Trophoblast cell (in vitro differentiated cells and primary cell): ENCODE measurements at places on chromosomes 7 and 10.

DNA sequence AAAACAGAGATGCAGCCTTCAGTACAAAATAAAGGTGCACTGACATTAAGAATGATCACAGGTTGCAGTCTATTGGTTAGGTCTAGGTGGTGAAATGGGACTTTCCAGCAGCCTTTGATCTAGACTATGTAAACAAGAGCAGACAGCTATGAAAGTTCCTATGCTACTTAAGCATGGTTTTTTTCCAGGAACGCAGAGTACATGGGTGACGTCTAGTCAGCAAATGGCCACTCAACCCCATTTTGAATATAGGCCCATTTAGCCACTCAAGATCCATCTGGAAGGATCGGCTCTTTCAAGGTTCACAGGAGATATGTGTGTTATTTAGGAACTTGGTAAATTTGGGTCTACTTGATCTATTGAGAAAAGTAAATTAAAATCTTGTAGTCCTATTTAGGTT, 1424.6 kb upstream of the LRRTM3 start:
- H3K4me1 ChIP-seq = no peaks in the 10 kb centered on the region
- no peaks in the 10 kb centered on the region for H3K36me3 ChIP-seq
- no peak overlapping the region for H3K27ac ChIP-seq
- no peak overlapping the region for H3K4me3 ChIP-seq
- no peaks in the 10 kb centered on the region for H3K27me3 ChIP-seq
- DNase-seq = no peak

DNA sequence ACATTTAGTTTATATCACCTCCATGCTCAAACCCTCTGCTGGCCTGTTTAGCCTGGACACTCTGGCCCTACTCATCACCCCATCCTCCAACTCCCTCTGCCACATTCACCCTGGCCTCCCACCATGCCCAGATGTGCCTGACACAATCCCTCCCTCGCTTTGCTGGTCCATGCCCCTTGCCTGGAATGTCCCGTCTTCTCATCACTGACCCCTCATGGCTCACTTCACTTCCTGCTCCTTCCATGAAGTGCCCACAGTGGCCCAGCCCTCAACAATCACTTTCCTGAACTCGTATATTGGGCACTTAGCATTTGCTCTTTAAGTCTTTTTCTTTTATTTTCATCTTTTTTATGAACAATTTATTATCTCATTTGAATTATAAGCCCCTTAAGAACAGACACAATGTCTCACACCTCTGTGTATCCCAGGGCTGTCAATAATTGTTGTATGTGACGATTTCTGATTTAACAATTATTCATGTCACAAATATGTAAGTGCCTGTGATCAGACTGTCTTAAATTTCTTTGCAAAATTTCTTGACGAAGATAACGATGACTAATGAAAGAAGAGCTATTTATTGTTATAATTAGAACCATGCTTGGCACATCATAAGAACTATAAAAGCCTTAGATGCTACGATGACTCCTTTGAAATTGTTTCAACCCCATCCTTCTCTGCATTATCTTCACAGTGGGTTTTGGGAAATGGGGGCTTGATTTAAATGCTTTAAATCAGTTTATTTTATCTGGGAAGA, 209.9 kb upstream of the YAE1 start:
- H3K36me3 ChIP-seq = no peaks in the 10 kb centered on the region
- H3K4me1 ChIP-seq = no peaks in the 10 kb centered on the region
- no peak overlapping the region for H3K4me3 ChIP-seq
- H3K27me3 ChIP-seq = no peaks in the 10 kb centered on the region
- no peak for DNase-seq

GRCh38 chr7:18455606-18456005, 39.9 kb upstream of the HDAC9 start:
- H3K27me3 ChIP-seq = no peaks in the 10 kb centered on the region
- no peak for DNase-seq
- H3K4me3 ChIP-seq = no peak overlapping the region

GRCh38 chr10:112531421-112531820, 84.4 kb downstream of the VTI1A start:
- H3K27ac ChIP-seq = no peak overlapping the region
- no peak for DNase-seq
- H3K27me3 ChIP-seq = no peaks in the 10 kb centered on the region
- no peaks in the 10 kb centered on the region for H3K36me3 ChIP-seq
- H3K4me3 ChIP-seq = no peak overlapping the region

DNA sequence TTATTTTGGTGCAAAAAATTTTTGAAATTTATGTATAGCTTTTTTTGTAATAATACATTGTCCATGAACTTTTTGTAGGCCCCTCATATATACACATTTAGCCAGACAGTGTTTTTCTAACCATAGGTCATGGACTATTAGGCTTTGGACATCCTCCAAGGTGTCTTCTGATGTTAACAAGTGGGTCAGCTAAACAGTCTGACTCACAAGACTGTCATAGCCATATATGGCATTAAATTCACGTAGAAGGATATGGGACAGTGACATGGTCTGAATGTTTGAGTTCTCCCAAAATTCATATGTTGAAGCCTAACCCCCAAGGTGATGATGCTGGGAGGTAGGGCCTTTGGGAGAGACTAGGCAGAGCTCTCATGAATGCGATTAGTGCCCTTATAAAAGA, 14.0 kb upstream of the NUB1 start:
- no peak for DNase-seq
- no peaks in the 10 kb centered on the region for H3K27me3 ChIP-seq
- no peak overlapping the region for H3K27ac ChIP-seq
- no peaks in the 10 kb centered on the region for H3K36me3 ChIP-seq
- H3K4me3 ChIP-seq = no peak overlapping the region

DNA sequence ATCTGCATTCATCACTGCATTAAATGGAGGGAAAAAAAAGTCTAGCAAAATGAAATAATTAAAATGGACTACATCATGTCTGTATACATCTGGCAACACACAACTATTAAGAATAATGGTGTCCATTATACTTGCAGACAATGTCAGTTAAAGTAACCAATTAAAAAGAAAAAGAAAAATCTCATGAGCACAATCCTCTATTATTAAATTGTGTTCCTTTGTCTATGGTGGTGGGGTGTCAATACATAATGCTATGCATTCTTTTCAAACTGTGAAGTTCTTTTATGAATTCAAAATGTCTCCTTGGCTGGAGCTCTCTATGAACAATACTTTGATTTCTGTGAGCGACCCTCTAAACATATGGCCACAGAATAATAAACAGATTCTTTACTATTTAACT, 63.5 kb downstream of the NRP1 start:
- H3K27ac ChIP-seq = no peak overlapping the region
- no peaks in the 10 kb centered on the region for H3K27me3 ChIP-seq

DNA sequence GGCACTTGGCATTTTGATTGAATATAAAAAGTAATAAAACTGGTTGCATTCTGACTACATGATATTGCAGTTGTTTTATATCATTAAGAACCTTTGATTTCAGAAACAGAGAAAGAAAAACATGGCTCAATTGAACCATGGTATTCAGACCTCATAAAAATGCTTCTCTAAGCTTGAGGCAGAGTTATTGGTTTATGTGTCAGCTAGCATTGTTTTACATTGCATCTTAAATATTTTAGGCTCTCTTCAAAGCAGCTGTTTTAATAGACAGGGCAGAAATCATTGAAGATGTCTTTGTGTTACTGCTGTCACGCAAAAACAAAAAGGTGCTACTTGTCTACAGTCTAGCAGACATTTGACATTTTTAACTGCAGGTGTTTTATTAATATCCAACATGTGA, 299.2 kb downstream of the EXOC4 start:
- no peaks in the 10 kb centered on the region for H3K36me3 ChIP-seq
- H3K27ac ChIP-seq = no peak overlapping the region
- no peak overlapping the region for H3K4me3 ChIP-seq
- no peak for DNase-seq
- H3K27me3 ChIP-seq = no peaks in the 10 kb centered on the region
- H3K4me1 ChIP-seq = no peaks in the 10 kb centered on the region

- peaks cover 22% of the 10 kb centered on the region for H3K4me1 ChIP-seq
- H3K36me3 ChIP-seq = no peaks in the 10 kb centered on the region
- H3K4me3 ChIP-seq = no peak overlapping the region
- no peak for DNase-seq
- peaks cover 58% of the 10 kb centered on the region for H3K27me3 ChIP-seq
Observed at GRCh38 chr7:19107356-19108146, 9.9 kb downstream of the TWIST1 start.

GRCh38 chr10:131569851-131570715, 258.6 kb upstream of the TCERG1L start:
- no peak for DNase-seq
- no peak overlapping the region for H3K4me3 ChIP-seq
- no peaks in the 10 kb centered on the region for H3K27me3 ChIP-seq

DNA sequence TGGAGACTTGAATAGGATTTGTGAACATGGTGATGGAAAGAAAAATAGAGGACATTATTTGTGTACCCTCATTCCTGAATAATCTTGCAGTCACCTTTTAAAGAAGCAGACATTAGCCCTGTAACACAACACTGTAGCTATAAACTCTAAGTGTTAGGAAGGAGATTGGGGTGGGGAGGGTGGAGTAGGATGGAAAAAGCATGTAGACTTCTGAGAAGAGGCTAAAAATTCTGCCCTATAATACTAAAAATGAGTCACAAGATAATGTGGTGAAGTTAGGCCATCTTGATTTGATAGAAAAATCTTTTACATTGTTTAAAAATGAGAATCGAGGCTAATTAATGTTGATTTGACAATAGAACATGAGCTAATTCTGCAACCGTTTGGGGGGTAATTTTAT, 128.8 kb downstream of the LCOR start:
- no peak for DNase-seq
- no peaks in the 10 kb centered on the region for H3K36me3 ChIP-seq
- no peak overlapping the region for H3K27ac ChIP-seq
- no peaks in the 10 kb centered on the region for H3K27me3 ChIP-seq

DNA sequence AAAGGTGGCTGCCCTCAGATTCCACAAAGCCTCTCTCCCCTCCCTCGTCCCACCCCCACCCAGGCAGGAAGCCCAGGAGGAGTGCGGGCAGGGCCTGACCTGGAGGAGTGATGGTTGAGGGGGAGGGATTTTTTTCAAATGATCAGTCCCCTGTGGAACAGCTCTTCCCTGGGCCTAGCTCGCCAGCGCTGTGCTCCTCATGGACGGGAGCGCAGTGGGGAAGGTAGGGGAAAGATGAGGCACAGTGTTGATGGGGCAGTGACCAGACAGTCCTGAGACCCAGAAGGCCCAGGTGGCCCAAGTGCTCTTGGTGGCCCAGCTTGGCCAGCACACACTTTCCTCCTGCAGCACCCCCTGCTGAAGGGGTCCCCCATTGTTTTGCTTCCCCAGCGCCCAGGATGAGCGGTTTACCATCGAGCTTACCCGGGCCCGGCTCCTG, 8.5 kb downstream of the SAP25 start:
- H3K27me3 ChIP-seq = peaks cover 8% of the 10 kb centered on the region
- H3K4me3 ChIP-seq = no peak overlapping the region
- DNase-seq = peak; percentile 63
- peaks cover 19% of the 10 kb centered on the region for H3K4me1 ChIP-seq
- H3K27ac ChIP-seq = no peak overlapping the region

- no peaks in the 10 kb centered on the region for H3K27me3 ChIP-seq
- no peaks in the 10 kb centered on the region for H3K36me3 ChIP-seq
- H3K4me1 ChIP-seq = no peaks in the 10 kb centered on the region
- DNase-seq = no peak
Observed at GRCh38 chr7:11848251-11848650, 16.3 kb upstream of the THSD7A start.

DNA sequence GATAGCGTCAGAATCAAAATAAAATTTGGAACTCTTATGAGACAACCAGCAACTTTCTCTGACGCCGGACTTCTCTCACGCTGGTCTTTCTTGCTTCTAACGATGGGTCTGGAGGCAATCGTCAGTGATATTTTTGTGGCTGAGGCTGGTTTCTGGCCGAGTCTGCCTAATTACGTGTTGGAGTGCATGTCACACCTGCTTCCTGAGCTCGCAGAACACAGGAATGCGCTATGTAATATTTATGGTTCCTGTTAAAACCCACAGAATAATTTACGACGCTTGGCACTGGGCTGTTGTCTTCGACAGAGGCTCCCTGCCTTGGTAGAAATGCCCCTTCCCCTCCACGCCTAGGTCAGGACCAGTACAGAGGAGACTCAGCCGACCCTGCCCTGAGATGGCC, 64.9 kb downstream of the NPTX2 start:
- no peak overlapping the region for H3K27ac ChIP-seq
- DNase-seq = no peak
- H3K4me1 ChIP-seq = no peaks in the 10 kb centered on the region
- H3K27me3 ChIP-seq = no peaks in the 10 kb centered on the region
- no peak overlapping the region for H3K4me3 ChIP-seq

DNA sequence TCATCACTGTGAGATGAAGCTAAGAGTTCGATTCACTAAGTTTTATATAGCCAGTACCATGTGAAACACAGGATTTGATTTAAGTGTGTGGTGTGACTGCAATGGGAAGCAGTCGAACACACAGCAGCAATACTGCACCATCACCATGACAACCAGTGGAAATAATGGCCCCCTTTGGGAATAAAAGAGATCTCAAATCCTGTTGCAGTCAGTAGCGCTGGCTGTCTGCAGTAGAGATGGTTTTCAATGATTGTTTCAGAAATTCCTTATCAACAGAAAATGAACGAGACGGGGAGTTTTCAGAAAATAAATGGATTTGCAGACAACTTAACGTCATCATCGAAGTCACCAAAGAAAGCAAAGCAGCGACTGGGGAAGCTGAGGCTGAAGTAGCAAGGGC, 91.0 kb downstream of the PTPRE start:
- no peaks in the 10 kb centered on the region for H3K4me1 ChIP-seq
- no peaks in the 10 kb centered on the region for H3K36me3 ChIP-seq
- no peaks in the 10 kb centered on the region for H3K27me3 ChIP-seq
- H3K27ac ChIP-seq = no peak overlapping the region
